Activated effector memory CD4-positive, alpha-beta T cell treated with anti-CD3 and anti-CD28 coated beads, Interleukin-2, amount 50 U/mL, for 16 hours (primary cell): ENCODE measurements at places on chromosomes 1 and 21.
A peak's percentile ranks its signal among the peaks of the same experiment; 100 is the strongest.

- peak; percentile 39 for DNase-seq
Measured at GRCh38 chr1:109786531-109787021, 22.9 kb upstream of the EPS8L3 start.

DNA sequence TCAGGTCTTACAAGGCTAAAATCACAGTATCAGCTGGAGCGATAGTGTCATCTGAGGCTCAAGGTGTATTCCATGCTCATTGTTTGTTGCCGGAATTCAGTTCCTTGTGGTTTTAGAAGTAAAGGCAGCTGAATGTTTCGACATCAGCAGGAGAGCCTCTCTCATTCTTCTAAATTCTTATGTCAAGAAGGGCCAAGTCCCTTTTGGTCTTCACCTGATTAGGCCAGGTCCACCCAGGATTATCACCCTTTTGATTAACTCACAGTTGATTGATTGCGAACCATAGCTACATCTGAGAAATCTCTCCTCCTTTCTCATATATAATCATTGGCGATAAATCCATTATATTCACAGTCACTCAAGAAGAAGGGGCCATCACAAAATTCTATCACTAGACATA is 806.7 kb upstream of the PRMT6 start:
- DNase-seq = no peak

DNA sequence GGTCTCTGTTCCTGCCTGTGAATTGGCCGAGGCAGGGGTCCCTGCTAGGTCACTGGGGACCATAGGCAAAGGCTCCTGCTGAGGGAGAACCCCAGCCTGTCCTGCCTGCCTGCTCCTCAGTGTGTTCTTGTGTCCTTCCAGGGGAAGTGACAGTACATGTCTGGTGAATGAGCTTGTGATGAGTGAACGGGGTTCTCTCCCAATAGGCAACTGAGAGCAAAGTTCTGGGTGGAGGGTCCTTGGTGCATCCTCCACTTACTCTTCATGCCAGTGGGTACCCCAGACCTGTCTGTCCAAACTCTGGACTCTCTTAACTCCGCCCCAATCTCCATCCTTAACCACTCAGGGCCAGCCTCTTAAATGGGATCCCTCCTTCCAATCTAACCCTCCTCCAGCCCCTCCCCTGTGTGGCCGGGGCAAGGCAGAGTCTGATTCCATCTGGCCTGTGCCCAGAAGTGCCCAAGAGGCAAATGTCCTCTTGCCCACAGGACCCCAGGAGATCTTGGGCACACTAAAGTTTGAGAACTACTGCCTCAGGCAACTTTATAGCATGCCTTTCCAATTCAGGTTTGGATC is 2.0 kb downstream of the XKR8 start:
- peak; percentile 47 for DNase-seq

- DNase-seq = no peak
Measured at GRCh38 chr1:110948038-110948810, 15.5 kb downstream of the LRIF1 start.

DNA sequence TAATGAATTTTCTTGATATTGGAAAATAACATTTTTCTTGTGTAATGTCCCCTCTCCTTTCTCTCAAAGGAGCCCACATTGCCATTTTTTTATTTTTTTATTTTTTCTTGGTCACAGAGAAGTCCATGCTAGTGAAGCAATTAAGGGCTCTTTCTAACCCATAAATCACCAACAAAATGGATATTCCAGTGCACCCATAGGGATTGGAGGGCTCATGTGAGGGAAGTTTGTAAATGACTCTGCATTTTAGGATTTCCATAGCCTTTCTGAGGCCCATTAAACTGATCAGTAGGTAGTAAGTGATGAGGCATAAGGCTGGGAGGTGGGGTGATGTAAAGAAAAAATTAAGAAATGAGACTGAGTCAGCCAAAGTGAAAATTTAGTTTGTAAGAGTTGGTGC is 55.9 kb upstream of the JAK1 start:
- no peak for DNase-seq

- DNase-seq = no peak
Measured at GRCh38 chr1:69700770-69701169, 133.0 kb downstream of the LRRC7 start.

DNA sequence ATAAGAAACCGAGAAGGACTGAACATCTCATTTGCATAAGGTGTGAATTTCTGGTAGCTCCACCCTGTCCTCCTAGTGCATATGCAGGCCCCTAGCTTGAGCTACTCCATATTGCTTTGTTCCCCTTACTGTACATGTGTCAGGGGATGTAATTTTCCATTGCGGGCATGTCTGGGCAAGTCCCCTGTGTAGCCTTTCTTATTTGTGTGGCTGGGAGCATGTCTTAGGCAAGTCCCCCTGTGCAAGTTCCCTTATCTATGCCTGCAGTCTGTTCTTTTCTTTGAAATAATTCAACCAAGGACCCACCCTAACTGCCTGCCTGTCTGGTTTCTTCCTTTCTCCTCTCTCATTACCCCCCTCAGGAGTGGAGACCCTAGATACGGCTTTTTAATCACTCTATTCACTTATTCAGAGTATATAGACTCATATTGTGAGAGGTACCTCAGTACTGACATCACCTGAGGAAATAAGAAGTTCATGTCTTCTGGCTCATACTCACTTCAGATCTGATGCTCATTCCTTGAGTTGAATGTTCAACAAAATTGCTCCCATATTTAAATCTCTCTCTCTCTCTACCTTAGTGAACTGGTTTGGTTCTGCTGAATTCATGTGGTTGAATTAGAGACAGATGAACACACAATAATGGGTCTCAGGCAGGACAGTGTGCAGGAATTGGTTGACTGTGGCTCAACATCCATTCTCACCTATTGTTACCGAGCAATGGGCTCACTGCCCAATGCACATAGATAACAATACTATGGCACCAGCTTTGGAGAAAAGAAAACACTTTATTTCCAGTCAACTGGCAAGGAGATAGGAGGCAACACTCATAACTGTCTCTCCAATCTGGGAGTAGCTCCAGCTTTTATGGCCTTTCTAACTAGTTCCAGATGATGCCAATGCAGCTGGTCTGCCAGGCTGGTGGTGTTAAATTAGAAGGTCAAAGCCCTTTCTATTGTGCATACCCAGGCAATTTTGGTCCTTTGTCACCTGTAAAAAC is 27.9 kb upstream of the NPL start:
- DNase-seq = no peak

DNA sequence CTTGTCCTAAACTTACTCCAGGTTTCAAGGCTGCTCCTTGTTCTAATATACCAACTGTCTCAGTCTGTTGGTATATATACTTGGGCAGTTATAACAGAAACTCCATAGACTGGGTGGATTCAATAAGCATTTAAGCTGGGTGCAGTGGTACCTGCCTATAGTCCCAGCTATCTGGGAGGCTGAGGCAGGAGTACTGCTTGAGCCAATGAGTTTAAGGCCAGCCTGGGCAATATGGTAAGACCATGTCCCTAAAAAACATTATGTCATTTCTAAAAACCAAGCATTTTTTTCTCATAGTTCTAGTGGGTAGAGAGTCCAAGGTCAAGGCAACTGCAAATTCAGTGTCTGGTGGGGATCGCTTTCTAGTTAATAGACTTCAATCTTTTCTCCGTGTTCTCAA is 17.4 kb upstream of the CR1L start:
- no peak for DNase-seq

DNA sequence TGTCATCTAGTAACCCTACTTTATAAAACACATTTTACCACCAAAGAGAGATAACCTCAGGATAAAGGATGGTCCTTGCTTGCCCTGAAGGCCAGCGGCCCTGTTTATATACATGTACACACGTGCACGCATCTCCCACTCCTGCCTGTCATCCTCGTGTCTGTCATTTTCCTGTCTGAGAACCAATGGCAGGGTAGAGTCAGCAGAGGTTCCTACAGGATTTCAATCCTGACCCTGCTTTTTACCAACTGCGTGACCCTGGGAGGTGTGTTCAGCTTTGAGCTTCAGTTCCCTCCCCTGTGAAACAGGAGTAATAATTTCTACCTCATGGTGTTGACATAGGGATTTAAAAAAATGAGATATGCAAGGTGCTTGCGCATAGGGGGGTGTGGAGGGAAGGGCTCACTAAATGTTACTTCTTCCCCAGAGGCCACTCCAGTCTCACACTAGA is 12.3 kb upstream of the RASSF5 start:
- no peak for DNase-seq

GRCh38 chr1:151158751-151159251 is 2.4 kb downstream of the TNFAIP8L2 start:
- DNase-seq = no peak

DNA sequence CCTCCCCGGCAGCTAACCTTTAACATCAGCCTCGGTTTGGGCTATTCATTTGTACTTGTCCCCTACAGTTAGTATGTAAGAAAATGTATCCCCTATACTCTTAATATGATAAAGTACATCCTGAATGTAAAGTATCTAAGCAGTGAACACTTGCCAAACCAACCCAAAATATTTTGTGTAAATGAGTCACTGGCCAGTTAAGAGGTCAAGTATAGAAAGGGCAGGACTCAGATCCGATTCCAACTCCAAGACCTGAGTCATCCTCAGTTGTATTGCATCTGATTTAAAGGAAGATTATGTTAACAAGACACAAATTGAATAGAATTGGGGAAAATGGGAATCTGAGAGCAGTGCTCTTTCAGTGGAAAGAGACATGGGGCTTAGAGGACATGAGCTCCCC is 84.4 kb downstream of the CD58 start:
- no peak for DNase-seq

DNA sequence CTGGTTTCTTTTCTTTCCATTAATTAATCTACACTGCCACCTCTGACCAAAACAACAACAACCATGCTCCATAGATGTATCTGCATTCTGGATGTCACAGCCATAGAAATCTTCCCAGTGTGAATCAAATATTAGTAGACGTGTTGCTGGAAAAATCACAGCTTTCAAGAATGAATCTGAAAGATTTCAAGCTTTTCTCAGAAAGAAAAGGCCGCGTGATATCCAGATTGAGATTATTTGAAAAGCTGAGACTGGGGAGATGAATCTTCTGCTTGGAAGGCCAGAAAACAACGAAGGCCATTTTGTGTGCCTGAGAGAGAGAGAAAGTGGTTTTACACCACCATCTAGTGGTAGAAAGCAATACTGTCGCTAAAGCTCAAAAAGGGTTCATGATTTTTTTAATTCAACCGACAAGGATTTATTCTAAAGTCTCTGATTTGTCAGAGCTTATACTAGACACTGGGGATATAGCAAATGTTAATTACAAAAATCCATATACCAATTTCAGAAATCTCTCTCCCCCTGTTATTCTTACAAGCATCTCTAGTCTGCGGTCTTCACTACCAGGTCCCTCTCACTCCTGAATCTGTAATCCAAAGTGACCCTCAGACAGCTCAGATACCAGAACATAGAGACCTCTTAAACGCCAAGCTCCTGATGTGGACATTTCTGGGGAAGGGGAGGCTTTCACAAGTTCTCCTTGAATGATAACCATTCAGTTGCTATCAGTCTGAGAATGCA is 87.5 kb upstream of the SGIP1 start:
- no peak for DNase-seq

DNA sequence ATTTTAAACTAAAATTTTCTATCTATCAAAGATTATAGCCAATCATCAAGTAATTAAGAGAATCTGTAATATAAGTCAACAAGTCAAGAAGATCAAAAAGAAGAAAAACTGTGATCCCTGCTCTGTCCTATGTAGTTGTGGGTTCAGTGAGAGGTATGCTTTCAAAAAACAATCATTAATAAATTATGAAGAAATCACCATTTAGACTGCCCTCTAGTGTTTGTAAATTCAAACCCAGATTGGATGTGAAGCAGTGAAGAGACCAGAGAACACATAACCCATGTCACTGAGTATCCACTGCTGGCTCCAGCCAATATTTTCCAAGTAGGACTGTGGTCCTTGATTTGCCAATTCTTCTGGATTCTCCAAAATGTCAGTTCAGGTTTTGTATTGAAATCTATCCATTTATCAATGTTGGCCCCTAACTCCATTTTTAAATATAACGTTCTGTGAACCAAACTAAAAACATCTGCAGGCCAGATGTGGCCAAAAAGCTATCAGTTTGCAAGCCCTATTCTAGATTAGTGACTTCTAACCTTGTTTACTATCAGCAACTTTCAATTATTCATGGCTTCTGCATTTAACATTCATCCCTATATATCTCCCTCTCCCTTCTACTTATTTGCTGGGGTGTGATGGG is 467.5 kb upstream of the CXADR start:
- no peak for DNase-seq

- no peak for DNase-seq
Measured at GRCh38 chr1:57132993-57133622, 167.3 kb upstream of the C8B start.

DNA sequence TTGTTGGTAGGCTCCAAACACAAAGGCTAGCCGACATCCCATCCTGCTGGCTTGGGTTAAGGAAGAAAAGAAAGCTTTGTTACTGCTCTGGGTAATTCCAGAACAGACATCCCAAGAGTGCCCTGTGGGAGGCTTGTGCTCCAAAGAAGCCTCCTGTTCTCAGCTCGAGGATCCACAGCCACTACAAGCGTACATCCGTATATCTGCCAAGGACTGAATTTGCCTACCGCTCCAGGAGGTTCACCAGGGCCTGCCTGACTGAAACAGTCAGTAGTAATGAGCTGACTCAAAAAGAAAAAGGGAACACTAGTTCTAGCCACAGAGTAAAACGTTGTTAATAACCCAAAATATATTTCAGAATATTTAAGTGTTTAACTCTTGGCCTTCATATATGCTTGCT is 24.8 kb upstream of the MUTYH start:
- no peak for DNase-seq

- DNase-seq = no peak
Measured at GRCh38 chr1:183920651-183921050, 115.7 kb downstream of the RGL1 start.

GRCh38 chr1:218983848-218984247 is 189.8 kb upstream of the LYPLAL1 start:
- DNase-seq = no peak

DNA sequence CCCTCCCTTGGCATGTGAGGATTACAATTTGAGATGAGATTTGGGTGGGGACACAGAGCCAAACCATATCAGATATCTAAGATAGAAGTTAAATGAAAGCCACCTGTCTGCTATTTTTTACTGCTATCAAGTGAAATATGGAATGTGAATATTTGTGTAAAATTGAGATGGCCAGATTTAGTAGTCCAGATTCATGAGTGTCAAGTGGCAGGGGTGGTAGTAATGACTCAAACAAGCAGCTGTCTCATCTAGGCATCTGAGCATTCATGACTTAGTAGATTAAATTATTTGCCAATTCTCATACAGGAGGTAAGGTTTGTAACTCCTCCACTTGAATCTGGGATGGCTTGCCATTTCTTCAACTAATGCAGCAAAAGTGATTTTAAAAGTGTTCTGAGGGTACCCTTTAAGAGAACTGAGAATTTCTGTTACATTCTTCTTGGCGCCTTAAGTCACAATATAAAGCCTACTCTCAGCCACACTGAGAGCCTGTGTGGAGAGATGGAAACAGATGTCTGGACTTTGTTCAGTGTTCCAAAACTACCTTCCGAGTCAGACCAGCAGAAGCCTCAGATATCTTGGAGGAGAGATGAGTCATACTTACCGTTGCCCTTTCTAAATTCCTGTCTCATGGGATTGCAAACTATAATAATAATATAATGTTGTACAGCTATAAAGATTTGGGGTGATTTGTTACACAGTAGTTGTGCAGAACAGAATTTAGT is 1065.6 kb upstream of the TMPRSS15 start:
- DNase-seq = no peak
